ENCODE measurements at places on chromosomes 6 and 20.

DNA sequence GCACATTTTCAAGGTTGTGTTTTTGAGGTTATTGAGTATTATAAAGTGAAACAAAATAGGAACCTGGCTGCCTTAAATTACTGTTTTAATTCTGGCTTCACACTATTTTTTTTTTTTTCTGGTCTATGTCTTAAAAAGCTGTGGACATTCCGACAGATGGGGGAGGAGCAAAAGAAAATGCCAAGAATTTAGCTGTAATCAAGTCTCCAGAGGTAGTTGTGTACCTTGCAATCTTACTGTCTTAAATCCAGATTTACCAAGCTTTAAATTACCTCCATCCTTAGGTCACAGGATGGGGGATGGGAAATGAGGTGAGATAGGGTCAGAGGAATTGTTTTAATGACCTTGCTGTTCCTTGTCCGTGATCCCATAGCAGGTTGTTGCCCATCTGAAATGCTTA lies 182.8 kb downstream of the UTRN start:
- no peak for DNase-seq

DNA sequence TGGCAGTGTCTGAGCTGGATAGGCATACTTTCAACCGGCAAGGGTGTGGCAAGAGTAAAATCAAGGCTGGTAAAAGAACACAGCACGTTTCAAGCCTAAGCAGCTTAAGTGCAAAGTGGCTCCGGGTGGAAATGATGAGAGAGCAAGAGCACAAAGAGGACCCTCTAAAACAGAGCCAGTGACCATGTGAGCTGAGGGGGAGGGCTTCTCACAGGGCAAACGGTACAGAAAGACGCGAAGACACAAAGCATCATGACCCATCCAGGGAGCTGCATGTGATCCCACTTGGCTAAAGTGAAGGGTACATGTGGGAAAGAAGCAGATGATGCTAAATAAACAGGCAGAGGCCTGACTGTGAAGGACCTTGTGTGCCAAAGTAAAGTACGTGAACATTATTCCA lies 25.7 kb downstream of the FKBP5 start:
- DNase-seq: no peak

DNA sequence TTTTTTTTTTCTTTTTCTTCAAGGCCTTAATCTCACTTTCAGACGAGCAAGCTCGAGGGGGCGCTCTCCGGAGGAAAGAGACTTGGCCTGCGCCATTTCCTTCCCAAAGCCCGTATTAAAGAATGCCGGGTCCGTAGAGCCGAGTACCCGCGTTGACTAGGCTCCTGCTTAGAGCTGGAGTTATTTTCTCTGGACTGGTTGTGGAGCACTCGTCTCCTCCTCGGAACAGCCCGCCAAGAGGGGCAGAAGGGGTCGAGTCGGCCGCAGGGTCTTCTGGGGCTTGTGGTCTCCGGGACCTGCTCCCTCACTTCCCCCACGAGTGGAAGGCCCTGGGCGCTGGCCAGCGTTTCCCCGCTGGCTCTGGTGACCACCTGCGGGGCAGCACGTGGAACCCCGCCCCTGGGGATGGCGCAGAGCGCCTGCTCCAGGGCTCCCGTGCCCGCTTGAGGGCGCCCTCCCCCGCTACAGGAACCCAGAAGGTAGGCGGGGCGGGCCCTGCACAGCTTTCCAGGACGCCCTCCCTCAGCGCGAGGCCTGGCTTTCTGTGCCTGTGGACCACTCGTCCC lies 2.7 kb upstream of the MEI4 start:
- no peak for DNase-seq

DNA sequence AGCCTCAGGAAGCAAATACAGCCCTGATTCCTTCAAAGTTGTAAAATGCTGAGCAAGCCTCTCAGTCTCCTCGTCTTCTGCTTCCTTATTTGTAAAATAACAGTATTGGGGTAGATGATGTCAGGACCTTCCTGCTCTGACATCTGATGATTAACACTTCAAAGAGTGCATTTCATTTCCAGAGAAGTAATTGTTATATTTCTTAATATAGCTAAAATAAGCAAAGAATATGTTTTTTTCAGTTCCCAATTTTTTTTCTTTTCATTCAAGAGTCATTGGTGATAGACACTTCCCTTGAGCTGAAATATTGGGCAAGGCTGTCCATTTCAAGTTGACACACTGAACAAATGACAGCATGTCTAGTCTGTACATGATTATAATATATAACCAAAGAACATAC lies 53.4 kb downstream of the SLX4IP start:
- DNase-seq: no peak

- DNase-seq: no peak
Measured at GRCh38 chr6:168363302-168363701, 43.7 kb upstream of the DACT2 start.

GRCh38 chr6:148213366-148213765 lies 129.3 kb upstream of the SASH1 start:
- DNase-seq: no peak

- no peak for DNase-seq
Measured at GRCh38 chr6:82711105-82711827, 347.6 kb downstream of the TPBG start.

- DNase-seq: no peak
Measured at GRCh38 chr6:150987855-150988464, 122.5 kb downstream of the MTHFD1L start.

GRCh38 chr20:48695255-48695654 lies 132.5 kb downstream of the PREX1 start:
- no peak for DNase-seq

DNA sequence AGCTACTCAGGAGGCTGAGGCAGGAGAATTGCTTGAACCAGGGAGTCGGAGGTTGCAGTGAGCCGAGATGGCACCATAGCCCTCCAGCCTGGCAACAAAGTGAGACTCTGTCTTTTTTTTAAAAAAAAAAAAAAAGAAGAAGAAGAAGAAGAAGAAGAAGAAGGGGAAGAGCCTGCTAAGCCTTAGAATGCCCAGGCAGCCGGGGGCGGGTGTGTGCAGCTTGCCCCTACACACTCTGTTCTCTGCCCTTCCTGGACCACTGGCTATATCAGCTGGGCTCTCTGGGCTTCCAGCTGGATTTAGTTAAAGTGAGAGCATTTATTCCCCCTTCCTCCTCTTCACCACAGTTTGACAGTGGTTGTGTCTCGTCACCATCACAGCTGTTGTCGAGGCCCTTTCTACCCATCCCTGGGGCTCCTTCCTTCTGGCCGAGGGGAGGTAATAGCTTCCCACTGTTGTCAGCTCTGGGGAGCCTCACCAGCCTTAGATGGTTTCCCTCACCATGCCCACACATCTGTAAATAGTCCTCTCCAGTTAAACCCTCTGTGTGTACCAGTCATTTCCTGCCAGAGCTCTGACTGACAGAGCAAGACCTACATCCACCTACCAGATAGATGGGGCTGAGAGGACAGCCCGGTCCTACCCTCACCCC lies 77.6 kb downstream of the TRERF1 start:
- no peak for DNase-seq

DNA sequence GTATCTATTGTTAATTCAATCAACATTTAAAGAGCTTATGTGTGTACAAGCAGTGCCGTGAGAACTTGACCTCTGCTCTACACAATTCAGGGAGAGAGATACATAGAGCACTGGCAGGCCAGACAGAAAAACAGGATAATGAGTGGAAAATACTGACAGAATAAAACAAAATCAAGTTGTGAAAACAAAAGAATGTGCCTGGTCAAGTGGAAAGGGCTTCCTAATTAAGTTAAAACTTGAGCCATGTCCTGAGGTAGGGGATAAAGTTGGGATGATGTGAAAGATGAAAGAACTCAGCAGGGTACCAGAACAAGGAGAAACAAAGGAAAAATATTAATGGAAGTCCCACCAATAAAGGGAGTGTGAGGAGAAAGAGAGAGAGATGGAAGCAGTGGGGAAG lies 672.8 kb downstream of the GRIK2 start:
- no peak for DNase-seq

GRCh38 chr20:62519826-62520225 lies 44.0 kb upstream of the GATA5 start:
- DNase-seq: no peak

DNA sequence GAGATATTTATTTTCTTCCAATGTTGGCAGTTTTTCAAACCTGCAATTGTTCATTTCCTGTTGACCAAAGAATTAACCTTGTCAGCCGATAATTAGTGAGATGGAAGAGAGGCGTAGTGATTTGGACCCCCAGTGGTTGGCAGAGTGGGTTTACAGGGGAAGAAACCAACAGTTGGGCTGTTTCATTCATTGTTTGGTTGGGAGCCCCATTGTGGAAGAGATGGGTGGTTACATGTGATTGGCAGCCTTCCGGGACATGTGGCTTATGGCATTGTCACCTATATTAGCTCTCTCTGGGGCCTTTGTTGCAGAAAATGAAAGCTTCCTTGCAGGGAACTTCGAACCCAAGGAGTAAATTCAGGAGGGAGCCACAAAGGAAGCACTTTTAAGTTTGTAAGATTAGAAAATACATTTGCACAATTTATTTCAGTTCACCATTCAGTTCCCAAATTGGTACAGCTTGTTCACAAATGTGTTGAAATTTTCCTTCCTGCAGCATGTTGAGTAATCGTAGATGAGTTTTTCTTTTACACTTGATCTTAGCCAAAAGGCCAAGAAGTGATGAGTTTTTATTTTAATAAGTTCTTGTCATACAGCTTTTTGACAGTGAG lies 50.3 kb upstream of the CDKAL1 start:
- no peak for DNase-seq

DNA sequence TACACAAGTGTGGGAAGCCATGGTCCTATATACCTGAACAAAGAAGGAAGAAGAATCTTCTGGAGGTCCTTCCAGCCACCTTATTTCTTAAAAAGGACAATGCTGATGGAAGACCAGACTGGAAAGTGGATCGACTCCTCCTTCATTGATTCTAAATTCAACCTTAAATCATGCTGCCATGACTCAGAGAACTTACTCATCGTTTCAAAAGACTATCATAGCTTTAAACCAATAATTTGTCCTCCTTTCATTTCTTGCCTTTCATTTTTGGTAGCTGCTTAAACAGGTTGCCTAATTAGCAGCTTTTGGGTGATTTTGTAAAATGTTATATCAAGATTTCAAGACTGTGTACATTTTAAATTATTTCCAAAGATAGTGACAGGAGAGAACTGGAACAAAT lies 60.8 kb downstream of the RTN4IP1 start:
- no peak for DNase-seq

DNA sequence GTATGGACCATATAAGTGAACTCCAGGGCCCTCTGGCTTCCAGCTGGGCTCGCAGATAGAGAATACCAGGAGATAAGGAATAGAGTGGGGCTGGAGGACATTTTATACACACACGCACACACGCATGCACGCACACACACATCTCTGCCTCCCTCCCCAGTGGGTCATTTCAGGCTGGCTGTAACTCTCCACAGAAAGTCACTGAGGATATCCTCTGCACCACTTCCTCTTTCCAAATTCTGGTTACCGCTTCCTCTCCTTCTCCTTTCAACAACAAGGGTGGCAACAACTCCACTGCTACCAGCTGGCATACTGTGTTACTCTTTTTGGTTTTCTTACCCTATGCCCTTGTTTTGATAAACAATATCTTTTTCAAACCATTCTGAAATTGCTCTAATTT lies 280.2 kb downstream of the COL12A1 start:
- no peak for DNase-seq

- no peak for DNase-seq
Measured at GRCh38 chr6:16227048-16227562, 11.3 kb upstream of the GMPR start.
